ENCODE measurements at places on chromosomes 2 and 18. TPM values are rescaled to one million over a fixed set of nuclear protein-coding genes. Genes with fewer than 3 reads are reported as not detected.

Gene PARD3B
- polyA plus RNA-seq = 1.8 TPM

Gene CCDC141
- polyA plus RNA-seq = 0.12 TPM

Gene RGPD4
- not detected for polyA plus RNA-seq

Gene SLC30A3
- polyA plus RNA-seq = not detected

DNA sequence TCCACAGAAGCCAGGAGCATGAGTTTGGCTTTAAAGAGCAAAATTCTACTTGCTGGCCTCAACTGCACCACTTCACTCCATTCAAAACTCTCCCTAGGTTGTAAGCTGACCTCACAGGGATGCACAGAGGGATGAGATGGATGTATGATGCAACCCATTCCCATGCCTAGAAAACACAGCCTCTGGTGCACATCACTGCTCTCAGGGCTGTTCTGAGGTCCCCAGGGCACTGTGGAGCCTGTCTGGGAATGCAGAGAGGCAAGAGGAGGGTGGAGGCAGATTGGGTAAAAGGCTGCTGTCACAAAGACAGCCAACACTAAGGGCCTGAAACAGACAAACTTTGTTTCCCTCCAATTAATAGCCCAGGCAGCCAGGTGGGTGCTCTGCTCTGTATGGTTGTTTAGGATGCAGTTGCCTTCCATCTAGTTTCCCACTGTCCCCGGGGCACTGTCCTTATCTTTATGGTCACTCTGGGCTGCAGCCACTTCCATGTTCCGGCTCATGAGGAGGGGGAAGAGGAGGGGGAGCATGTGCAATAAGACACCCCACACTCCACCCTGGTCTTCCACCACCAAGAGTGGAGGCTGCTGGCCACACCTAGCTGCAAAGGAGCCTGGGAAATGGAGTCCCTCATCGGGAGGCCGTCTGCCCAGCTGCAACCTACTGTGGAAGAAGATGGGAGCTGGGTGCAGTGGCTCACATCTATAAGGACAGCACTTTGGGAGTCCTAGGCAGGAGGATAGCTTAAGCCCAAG is 7.0 kb downstream of the GPR45 start:
- DNase-seq = no peak

DNA sequence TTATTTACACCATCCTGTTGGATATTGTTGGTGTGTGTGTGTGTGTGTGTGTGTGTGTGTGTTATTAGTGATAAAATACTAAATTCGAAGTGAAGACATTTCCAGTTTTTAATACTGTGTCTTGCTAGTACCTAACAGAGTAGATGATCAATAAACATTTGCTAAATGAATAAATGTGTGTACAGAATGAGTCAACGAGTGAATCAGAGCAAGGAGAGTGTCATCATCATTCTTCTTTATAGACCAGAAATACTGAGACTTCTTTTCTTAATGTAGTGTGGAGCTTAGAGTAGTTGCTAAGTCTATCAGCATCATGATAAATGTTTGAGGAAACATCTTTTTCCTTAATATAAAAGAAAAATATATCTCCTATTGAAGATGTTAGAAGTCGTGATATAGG is 169.7 kb upstream of the SATB2 start:
- DNase-seq = no peak

- DNase-seq = no peak
Measured at GRCh38 chr2:74682501-74682900, 28.5 kb downstream of the SEMA4F start.

GRCh38 chr2:105615305-105615704 is 129.4 kb upstream of the NCK2 start:
- no peak for DNase-seq
